ENCODE measurements at places on chromosomes 5 and 9.

DNA sequence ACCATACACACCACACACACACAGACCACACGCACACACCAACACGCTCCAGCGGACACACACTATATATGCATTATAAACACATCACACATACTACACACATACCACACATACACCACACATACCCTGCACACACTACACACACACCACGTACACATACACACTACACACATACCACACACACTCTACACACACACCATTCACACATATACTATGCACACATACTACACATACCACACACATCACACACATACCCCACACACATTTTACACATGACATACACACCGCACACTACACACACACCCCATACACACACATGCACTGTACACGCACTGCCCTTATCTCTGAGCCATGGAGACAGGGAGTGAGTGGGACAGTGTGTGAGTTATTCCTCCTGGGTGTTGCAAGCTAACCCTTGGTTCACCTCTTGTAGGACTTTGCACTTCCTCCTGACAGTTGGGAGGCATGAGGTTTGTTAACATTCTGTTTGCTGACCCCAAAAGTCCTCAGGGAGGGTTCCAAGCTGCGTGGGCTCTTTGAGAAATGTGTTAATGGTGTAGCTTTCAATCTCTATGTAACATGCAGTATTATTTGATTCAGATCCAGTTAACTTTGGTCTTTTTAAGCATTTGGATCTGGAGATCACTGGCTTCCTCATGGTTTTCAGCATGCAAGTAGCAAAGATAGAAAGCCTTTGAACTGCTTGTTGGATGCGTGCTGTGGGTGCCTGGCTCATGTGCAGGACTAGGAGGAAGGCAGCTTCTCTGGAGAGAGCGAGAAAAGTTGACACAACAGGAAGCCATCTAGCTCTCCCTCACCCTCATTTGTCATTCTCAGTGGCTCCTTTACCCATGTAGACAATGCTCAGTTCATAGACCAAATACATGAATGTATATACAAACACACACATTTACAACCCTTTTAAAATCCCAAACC lies 13.7 kb downstream of the IL31RA start:
- DNase-seq = no peak

GRCh38 chr5:156402387-156402921 lies 75.5 kb downstream of the SGCD start:
- no peak for DNase-seq

DNA sequence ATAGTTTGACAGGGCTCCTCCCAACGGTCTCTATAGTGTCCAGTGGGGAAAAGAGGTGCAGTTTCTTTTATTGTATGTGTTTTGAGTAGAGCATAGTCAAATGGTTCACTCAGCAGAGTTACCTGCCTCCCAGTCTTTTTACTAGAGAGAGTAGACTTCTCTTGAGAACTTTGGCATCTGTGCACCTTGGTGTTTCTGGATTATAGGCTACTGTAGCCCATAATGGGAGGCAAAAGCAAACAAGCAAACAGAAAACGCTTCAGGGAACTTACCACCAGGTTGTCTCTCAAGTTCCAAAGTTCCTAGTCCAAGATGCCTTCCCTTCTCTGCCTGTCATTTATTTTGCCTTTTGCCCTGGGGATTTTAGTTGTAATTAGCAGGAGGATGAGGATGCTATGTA lies 26.2 kb downstream of the INVS start:
- DNase-seq = no peak

DNA sequence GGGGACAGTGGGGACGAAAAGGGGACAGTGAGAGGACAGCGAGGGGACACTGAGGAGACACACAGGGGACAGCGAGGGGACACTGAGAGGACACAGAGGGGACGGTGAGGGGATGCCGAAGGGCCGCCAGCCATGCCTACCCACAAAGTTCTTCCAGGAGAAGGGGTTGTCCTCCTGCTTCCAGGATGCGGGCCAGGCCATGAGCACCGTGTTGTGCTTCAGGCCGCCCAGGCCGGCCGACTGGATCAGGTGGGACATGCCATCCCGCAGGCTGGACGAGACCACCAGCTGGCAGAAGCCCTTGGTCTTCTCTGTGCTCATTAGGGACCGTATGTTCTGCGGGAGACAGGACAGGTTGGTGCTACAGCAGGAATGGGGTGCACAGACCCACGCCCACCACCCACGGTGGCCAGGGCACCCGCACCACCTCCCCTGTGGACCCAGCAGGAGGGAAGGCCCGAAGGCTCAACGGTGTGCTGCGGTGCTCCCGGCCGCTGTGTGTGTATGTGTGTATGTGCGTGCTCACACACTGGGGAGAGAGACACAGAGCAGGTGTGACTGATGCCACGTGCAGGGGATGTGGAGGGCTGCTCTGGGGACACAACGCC lies 46.6 kb downstream of the SLC12A7 start:
- DNase-seq = no peak

DNA sequence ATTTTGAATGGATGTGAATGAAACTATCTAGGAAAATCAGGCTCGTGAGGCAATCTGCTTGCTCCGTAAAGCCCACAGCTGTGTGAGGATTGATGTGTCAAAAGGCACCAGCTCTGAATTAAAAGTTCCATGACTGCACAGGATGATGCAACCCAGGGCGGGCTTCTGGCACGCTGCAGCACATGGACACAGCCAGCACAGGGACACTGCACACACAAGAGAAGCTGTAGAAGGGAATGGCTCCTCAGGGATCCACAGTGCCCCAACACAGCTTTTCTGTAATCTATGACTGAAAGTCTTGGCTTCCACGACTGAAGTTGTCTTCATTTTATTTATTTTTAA lies 151.0 kb downstream of the GCNT1 start:
- no peak for DNase-seq

DNA sequence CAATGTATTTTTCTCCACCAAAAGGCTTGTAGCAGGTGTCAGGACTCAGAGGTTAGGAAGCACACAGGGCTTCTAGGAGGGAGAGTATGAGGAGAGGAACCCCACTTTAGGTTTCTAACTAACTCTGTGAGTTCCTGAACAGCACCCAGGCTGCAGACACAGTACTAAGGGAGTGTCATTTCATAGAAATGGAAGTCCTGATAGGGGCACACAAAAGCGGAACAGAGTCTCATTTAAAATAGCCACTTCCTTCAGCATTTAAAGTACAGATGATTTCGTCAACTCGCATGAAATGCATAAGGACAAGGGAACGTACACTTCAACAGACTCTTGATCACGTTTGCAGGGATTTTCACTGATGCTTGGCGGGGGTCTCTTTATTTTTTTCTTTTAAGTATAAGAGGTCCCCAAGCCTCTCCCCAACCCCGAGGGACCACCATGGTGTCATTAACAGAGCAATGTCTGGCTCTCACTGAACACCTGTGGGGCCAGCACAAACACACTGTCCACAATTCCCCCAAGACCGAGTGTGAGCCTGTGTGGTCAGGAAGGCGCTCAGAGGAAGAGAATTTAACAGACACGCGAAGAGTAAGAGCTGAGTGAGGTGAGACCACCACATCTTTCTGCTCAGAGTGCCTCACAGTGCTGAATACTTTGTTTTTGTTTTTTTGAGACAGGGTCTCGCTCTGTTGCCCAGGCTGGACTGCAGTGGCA lies 82.3 kb downstream of the SECISBP2 start:
- DNase-seq = no peak

DNA sequence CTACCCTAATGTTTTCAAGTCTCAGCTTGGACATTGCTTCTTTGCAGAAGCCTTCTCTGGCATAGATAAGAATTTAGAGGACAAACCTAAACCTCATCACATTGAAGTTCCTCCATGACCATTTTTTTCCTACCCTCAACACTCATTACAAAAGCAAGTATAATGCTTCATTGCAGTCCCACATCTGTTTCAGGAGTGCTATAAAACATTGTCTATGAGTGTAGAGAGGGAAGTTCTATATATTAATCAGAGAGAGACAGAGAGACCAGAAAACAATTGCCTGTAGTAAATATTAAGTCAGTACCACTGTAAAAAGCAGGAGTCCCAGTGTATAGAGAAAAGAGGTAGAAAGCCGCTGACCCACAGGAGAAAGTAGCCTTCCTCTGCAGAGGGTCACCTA lies 149.7 kb downstream of the PRELID2 start:
- no peak for DNase-seq

DNA sequence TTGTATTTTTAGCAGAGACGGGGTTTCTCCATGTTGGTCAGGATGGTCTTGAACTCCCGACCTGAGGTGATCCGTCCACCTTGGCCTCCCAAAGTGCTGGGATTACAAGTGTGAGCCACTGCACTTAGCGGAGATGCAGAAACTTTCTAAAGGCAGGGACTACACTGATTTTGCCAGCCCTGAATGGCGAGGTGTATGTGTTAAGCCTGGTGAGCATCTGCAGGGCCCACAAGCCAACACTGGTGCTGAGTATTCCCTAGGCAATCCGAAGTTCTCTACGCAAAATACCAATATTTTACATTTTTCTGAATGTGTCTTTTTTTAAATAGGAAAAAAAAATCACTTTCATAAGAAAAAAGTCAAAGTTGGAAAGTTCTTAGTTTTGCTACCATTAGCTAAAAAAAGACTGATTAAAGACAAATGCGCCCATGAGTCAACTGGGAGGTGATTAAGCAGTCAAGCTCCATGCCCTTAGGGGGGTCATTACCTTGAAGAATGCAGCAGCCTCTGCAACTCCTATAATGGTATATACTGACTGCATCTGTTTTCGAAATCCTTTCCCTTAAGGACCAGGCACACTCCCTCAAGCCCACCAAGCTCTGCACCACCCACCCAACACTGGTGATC lies 502.8 kb downstream of the BNC2 start:
- no peak for DNase-seq

GRCh38 chr9:127825319-127826051 lies 22.8 kb downstream of the FPGS start:
- DNase-seq = no peak

GRCh38 chr5:350355-350754 lies 28.8 kb downstream of the AHRR start:
- DNase-seq = no peak

GRCh38 chr9:109887079-109887478 lies 107.1 kb downstream of the PALM2AKAP2 start:
- DNase-seq = no peak

GRCh38 chr5:71893451-71893850 lies 174.4 kb downstream of the CARTPT start:
- DNase-seq = no peak

- no peak for DNase-seq
These were observed 46.6 kb downstream of the SECISBP2 start for GRCh38 chr9:89364666-89365531.

GRCh38 chr5:9782826-9783560 lies 152.8 kb upstream of the TAS2R1 start:
- DNase-seq = no peak

GRCh38 chr9:113587471-113588031 lies 124.0 kb downstream of the RGS3 start:
- DNase-seq = no peak

- DNase-seq = no peak
These were observed 103.7 kb downstream of the WNK2 start for GRCh38 chr9:93287593-93287992.

DNA sequence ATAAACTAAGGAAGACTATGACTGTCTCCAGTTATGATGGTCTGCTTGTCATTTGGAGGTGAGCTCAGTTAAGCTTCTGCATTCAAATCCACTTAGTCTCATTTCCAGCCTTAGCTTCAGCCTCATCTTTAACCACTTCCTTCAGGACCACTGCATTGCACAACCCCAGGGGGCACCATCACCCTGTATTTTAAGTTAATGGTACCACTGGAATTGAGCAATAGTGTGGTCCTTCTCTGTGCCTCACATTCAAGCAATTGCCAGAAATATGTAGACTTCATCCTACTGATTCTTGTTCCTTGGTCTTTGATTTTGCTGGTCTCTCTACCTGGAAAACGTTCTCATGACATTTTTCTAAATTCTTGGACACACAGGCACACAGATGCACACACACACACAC lies 131.5 kb upstream of the PTPN3 start:
- DNase-seq = no peak

DNA sequence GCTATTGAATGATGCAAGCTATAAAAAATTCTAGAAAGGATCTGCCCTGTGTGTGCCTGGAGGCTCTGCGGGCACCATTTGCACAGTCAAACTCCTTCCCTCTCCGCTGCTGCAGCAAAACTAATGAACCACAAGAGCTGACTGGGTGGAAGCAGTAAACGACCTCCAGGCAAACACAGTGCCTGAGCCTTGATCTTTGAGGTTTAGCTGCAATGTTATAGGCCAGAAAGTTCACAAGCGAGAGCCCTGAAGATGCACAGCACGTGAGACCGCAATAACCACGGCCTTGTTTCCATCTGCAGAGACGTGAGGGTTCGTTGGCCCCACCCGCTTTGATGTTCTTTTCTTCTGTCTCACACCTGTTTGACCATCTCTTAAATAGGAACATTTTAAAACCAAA lies 69.2 kb upstream of the S1PR3 start:
- DNase-seq = no peak

GRCh38 chr9:134892820-134893420 lies 12.3 kb downstream of the FCN2 start:
- DNase-seq = no peak

Measured in SK-N-MC (cell line).